Cerebellar nuclear complex (tissue), 1 donor: ENCODE measurements at places on chromosomes 4 and X.

DNA sequence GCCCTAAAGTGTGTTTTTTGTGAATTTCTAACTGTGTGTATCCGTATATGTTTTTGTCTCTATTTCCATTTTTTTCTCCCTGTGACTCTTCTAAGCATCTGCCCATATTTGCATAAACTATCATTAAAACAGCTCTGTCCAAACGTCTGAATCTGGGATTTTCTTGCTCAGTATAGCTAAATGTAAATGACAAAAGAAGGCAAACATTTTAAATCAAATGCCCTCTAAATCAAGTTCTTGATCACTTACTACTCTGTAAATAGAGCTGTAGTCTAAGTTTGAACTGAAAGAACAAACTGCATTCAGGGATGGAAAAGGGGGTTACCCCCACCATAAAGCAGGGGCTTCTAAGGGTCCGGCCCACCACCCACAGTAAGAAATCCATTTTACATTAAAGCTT, 432.0 kb upstream of the FAM241A start:
- DNase-seq = no peak

DNA sequence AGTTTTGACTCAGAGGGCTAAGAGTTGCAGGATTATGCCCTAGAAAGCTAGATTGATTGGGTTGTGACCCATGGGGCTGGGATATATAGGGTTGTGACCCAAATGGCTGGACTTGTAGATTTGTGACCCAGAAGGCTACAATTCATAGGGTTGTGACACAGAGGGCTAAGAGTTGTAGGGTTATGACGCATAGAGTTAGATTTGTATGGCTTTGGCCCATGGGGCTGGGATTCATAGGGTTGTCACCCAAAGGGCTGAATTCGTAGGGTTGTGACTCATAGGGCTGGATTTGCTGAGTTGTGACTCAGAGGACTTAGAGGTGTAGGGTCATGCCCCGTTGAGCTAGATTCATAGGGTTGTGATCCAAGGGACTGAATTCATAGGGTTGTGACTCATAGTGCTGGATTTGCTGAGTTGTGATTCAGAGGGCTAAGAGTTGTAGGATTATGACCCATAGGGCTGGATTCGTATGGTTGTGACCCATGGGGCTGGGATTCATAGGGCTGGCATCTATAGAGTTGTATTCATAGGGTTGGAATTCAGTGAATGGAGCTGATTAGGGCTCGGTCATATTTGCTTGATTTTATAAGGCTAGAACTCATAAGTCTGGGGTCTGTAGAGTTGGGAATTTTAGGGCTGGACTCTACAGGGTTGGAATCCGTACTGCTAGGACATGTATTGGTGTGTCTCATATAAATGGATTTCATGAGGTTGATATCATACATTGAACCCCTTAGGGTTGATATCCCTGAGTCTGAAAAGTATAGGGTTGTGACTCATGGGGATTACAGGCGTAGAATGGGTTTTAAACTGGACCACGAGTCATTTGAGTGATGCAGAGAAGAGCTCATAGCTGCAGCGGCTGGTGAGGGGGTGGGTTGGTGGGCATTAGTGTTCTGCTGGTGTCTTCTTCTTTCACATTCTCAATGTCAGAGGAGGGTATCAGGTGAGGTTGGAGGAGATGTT, 125.7 kb downstream of the CRLF2 start:
- DNase-seq = no peak

DNA sequence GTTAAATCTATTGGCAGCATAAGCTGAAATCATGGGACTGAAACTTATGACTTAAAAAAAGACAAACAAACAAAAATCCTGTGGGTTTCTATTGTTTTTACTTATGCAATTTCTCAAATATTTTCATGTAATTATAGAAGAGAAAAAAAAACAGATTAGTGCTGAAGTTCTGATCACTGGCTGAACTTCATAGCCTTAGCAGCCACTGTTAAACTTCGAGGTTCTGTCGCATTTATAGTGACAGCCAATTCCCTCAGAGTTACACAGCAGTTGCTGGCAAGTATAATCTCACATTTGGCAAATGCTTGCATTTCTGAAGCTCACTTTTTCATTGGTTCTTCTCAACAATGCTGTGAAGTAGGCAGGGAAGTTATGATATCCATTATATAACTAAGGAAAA, 748.9 kb upstream of the MAGEB2 start:
- DNase-seq = no peak

DNA sequence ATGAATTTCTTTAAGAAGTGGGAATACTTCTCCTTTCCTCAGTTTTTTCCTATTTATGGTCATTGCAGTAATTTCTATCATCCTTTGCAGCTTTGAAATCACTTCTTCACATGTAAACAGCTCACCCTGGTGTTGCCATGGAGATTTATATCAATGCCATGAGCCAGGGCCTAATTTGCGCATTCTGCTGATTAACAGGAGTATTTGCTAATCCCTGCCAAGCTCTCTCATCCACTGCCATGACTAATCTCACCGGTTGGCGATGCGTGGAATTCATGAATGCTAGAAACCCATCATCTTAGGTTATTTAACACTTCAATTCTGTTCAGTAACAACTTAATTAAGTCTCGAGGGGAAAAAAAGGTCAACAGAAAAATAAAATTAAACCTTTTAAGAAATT, 11.8 kb upstream of the FGF13 start:
- no peak for DNase-seq

DNA sequence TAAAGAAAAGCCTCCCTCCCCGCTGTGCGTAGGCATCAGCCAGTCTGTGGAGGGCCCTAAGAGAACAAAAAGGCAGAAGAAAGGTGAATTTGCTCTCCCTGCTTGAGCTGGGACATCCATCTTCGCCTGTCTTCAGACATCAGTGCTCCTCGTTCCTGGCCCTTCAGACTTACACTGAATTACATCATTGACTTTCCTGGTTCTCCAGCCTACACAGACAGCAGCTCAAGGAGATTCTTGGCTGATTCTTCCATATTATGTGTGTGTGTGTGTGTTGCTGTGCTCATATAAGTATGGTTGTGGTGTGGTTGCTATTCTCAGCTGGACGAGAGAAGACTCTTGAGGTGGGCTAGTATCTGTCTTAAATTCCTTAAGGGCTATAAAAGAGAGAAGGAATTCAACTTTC, 35.5 kb upstream of the CD99L2 start:
- DNase-seq = no peak

DNA sequence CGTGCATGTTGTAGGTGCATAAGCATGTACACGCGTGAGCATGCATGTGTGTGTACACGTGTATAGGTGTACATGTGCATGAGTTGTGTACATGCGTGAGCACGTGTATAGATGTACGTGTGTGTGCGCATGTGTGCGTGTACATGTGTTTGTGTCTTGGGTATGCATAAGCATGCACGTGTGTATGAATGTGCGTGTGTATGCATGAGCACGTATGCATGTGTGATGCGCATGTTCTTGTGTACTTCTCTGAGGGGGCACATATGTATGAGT, 9.0 kb downstream of the NAT8L start:
- no peak for DNase-seq

DNA sequence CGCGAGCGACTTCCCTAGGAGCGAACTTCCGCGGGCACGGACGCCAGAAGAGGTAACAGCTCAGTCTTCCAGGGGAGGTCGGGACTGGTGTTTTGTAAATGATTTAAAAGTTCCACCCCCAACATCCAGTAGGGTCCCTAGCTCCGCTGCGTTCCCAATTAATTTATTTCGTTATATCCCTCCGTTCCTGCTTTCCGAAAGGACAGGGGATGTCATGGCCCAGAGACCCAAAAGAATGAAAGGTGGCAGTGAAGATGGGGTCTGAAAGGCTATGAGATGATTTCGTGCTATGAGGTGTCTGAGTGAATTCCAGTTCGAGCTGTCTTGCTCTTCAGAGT, 373 bp upstream of the SMIM43 start:
- no peak for DNase-seq

DNA sequence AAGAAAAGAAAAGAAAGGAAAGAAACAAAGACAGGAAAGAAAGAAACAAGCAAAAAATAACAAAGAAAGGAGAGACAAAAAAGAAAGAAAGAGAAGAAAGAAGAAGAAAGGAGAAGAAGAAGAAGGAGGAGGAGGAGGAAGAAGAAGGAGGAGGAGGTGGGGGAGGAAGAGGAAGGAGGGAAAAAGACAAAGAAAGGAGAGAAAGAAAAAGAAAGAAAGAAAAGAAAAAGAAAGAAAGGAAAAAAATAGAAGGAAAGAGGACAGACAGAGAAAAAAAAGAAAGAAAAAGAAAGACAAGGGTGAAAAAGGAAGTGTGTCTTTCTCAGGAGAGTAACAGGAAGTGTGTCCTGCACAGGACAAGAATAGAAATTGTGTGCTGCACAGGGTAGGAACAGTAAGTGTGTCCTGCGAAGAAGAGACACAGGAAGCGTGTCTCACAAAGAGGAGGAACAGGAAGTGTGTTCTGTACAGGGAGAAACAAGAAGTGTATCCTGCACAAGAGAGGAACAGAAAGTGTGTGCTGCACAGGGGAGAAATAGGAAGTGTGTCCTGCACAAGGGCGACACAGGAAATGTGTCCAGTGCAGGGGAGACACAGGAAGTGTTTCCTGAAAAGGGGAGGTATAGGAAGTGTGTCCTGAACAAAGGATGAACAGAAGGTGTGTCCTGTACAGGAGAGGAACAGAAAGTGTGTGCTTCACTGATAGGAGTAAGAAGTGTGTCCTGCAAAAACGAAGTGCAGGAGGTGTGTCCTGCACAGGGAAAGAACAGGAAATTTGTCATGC, 101.2 kb downstream of the ARSF start:
- DNase-seq = no peak

DNA sequence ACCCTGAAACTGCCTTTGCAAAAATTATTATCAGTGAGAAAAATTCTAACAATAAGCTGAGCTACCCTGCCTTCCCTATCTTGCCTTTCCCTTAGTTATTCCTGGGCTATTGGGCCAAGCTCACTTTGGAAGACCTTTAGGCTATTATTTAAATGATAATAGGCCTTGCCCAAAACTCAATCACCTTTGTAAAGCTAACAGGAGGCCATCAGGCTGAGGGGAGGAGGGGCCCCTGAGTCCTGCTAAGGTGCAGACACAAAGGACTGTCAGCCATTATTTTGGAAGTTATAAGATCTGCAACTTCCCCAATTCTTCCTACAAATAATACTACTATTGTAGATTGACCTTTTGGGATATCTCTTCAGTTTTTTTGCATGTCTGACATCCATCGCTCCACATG, 278.8 kb upstream of the DIAPH2 start:
- no peak for DNase-seq
